ENCODE measurements at places on chromosomes 3 and 15.

DNA sequence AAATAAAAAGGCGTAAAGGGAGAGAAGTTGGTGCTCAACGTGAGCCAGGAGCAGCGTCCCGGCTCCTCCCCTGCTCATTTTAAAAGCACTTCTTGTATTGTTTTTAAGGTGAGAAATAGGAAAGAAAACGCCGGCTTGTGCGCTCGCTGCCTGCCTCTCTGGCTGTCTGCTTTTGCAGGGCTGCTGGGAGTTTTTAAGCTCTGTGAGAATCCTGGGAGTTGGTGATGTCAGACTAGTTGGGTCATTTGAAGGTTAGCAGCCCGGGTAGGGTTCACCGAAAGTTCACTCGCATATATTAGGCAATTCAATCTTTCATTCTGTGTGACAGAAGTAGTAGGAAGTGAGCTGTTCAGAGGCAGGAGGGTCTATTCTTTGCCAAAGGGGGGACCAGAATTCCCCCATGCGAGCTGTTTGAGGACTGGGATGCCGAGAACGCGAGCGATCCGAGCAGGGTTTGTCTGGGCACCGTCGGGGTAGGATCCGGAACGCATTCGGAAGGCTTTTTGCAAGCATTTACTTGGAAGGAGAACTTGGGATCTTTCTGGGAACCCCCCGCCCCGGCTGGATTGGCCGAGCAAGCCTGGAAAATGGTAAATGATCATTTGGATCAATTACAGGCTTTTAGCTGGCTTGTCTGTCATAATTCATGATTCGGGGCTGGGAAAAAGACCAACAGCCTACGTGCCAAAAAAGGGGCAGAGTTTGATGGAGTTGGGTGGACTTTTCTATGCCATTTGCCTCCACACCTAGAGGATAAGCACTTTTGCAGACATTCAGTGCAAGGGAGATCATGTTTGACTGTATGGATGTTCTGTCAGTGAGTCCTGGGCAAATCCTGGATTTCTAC, at the start of gene RARB:
TSS of gene RARB (plus strand) at position 322 of the 847 bp plus-strand sequence. CDS start at position 791, 469 bp downstream.
- DNase-seq, result peak; percentile 92

DNA sequence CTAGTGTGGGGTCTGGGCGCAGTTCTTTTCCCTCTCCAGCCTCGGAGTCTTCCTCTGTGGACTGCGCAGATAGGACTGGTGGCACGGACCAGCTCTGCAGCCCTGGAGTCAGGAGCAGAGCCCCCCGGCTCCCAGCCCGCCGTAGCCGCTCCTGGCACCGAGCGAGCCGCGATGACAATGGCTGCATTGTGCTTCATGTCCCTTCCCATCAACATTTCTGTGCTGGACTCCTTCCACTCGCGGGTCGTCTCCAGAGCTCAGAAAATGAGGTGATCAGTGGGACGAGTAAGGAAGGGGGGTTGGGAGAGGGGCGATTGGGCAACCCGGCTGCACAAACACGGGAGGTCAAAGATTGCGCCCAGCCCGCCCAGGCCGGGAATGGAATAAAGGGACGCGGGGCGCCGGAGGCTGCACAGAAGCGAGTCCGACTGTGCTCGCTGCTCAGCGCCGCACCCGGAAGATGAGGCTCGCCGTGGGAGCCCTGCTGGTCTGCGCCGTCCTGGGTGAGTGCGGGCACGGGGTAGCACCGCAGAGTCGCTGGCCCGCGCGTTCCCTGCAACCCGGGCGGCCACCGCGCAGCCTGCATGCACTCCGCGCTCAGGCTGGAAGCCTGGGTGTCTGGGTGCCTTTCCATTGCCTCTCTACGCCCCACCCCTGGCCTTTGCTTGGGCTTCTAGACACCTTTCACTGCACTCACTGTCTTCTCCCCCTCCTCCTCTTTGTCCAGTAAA, at the start of gene TF:
TSS of gene TF (plus strand) at position 413 of the 731 bp plus-strand sequence. CDS start at position 461, 48 bp downstream.
- DNase-seq, result peak; percentile 84

GRCh38 chr3:142614059-142614626, 17.9 kb downstream of the PLS1 start:
- DNase-seq, result no peak

- no peak for DNase-seq
These were observed 526.8 kb upstream of the TBL1XR1 start for GRCh38 chr3:177724020-177724638.

- DNase-seq, result no peak
These were observed 53.2 kb upstream of the KLF13 start for GRCh38 chr15:31273258-31273941.

DNA sequence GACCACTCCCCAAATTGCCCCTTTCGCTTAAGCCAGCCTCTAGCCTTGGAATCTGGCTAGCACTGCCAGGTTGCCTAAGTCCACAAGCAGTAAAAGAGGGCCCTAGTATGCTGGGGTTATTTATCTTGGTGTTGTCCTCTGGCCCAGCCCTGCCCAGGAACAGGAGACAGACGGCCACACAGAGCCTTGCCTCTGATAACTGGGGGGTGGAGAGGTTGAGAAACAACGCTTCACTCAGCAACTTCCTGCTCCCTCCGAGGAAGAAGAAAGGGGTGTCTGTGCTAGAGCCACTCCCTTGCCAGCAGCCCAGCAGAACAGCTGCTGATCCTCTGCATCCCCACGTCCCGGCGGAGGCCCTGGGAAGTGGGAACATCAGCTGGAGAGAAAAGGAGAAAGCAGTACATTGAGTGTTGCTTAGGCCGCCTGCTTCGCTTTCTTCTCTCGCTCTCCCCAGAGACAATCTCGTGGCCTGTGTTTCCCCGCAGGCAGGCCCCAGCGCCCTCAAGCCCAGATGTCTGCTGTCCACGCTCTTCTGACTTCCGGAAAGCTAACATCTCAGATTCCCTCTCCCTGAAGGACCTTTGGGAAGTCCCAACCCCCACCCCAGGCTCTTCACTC, 22.6 kb upstream of the C3orf70 start:
- DNase-seq, result peak; percentile 74

GRCh38 chr15:61011576-61012336, 217.3 kb downstream of the RORA start:
- DNase-seq, result no peak

- no peak for DNase-seq
These were observed 178.8 kb downstream of the CHST2 start for GRCh38 chr3:143298380-143298779.

DNA sequence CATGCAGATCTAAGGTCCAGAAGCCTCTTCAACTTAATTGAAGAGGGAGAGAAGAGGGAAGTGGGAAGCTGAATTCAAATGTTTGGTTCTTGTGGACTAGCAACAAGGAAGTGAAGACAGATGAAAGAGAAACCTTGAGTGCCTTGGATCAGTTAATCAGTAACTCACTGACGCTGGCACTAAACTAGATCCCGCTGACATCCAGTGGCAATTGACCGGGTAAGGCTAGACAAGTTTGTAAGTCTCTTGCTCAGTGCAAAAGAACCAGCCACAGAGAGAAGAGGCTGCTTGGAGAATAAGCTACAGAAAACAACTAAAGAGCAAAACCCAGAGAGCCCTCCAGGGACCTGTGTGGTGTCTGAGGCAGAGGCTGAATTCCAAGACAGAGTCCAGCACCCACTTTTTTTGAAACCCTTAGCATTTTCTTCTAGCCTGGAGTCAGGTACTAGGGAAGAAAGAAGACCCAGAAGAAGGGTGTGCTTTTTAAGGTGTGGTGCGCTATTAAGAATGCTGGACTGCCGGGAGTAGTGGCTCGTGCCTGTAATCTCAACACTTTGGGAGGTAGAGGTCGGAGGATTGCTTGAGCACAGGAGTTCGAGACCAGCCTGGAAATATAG, 6.9 kb downstream of the PLCH1 start:
- peak; percentile 58 for DNase-seq

DNA sequence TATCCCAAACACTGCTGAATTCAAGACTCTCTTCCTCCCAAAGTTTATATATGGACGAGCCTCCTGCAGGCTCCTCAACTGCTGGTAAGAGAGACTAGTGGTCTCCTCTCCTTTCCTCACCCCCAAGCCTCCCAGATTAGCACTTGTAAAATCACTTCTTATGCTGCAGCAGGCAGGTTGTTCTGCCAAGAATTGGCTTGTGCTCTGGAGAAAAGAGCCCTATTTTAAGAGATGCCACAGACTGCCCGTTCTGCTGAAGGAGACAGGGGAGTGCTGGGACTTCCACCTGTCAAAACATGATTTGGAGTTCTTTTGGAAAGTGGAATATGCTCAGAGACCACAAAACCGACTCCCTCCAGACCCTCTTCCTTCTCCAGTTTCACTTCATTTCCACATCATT, 230.9 kb upstream of the EIF1B start:
- DNase-seq, result no peak

DNA sequence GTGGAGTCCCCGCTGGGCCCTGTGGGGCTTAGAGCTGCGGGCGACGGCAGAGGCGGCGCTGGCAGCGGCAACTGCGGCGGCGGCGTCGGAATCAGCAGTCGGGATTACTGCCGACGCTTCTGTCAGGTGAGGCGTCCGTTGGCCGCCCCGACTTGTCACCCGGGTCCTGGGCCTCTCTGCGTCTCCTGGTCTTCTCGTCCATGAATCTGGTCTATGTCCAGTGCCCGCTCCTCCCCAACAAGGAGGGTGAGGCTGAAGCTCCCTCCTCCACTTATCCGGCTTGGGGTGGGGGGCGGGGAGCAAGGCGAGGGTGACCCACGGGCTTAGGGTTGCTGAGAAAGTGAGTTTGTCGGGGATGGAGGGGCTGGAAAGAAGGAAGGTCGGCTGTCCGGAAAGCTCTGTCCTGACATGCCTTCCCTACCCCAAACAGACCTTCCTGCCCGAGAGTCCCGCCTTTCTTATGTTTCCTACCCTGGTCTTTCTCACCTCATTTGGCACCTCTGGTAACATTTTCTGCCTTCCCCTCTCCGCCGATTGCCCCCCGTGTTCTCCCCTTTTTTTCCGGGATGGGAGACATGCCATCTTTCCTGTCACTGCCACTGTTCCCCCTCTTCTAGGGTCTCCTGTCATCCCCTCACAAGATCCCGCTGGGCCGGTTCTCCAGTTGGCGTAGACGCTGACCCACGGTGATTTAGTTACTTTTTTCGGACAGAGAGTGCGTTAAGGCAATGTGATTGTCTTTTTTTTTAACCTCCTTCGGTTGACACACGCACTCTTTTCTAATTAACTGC, 520 bp downstream of the ZNF654 start:
- peak; percentile 20 for DNase-seq

- DNase-seq, result no peak
These were observed 1549.3 kb downstream of the OTOL1 start for GRCh38 chr3:163045945-163046344.

- DNase-seq, result no peak
These were observed 311.1 kb upstream of the THBS1 start for GRCh38 chr15:39269821-39270220.

DNA sequence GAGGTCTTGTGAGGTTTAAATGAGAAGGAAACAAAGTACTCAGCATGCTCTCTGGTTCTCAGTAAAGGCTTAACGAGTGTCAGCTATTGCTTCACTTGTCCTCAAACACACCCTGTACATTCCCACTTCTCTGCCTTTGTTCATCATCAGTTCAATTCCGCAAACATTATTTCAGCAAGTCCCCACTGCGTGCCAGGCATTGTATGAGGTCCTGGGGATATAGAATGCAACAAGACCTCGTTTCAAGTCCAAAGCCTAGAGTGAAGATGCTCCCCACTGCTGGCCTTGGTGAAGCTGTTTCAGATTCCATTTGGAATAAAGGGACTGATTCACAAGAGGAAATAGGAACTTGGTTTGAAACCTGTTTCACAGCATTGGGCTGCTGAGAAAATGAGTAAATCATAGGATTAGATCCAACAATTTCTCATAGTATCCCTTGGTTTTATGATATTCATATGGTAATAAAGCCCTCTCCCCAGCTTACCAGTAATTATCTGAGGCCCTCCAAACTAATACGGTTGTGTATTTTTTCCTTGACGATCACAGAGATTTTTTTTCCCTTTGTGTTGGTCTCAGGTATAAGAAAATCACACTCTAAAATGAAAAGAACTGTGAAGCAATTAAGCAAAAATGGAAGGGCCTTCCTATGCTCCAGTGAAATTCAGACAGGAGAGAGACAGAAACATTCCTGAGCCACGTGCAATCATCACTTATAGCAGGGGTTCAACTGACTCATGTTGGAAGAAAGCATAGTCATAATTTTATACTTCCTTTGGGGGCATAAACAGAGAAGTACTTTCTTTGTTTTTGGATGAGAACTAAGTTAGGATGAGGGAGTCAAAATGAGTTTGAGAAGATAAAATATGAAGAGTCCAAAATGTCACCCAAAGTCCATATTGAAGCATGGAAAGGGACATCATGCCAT, 258.6 kb downstream of the RORA start:
- no peak for DNase-seq

DNA sequence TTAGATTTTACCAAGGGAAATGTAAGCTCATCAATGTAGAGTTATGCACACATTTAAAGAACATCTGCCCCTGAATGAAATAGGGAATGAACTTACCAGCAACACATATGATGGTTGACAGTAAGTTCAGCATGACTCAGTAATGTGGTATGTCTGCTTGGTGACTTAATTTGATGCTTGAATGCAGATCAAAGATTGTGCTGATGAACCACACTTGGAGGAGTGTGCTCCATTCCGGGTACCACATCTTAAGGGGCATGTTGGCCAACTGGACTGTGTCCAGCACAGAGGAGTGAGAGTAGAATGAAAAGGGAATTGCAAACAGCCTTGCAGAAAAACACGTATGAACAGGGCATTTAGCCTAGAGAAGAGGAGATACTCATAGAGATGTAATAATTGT, 171.0 kb upstream of the RARB start:
- DNase-seq, result no peak

- peak; percentile 85 for DNase-seq
These were observed 11.9 kb downstream of the GRM2 start for GRCh38 chr3:51718547-51719409.

DNA sequence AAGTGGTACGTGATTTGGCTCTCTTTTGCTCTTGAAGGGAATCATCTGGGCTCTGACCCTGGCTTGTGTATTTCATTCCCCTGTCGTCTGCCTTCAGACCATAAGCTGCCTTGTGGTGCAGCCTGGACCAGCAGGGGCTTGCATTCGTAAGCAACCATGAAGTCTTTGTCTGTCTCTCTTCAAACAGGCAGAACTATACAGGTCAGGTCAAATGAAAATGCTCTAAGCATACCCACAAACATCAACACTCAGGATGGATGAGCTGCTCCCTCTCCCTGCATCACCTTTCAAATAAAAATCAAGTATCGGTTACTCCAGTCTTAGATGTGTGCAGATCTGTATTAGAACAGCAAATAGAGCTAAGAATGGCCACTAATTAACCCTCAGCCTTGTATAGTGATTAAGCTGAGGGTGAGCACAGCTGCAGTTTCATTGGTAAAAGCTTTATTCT, 268.6 kb upstream of the UBE2E1 start:
- no peak for DNase-seq

GRCh38 chr15:67758619-67759300, 66.5 kb upstream of the SKOR1 start:
- no peak for DNase-seq

DNA sequence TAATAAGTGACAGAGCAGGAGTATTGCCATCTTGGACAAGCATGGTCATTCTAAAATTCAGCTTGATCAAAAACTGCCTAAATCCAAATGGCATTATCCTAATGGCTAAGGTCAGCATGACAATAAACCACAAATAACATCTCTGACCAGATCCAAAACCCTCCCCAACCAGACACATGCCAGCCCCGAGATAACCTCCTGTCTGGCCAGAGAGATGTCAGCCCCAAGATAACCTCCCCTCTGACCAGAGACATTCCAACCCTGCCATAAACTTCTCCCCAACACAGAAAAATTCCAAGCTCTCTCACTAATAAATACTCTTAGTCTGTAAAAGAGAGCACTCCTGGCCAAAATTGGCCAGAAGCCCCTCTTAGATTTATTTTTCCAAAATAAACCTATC, 470.5 kb upstream of the UBE2E2 start:
- no peak for DNase-seq

- no peak for DNase-seq
These were observed 518.5 kb downstream of the EPHA3 start for GRCh38 chr3:89625945-89626344.

- no peak for DNase-seq
These were observed 68.1 kb downstream of the NOX5 start for GRCh38 chr15:69082554-69082953.

GRCh38 chr3:106675451-106675850, 701.8 kb upstream of the CCDC54 start:
- DNase-seq, result no peak
